DMS79 treated with DMSO at 0.1 percent for 48 hours (cell line): ENCODE measurements at places on chromosomes 4 and X.

DNA sequence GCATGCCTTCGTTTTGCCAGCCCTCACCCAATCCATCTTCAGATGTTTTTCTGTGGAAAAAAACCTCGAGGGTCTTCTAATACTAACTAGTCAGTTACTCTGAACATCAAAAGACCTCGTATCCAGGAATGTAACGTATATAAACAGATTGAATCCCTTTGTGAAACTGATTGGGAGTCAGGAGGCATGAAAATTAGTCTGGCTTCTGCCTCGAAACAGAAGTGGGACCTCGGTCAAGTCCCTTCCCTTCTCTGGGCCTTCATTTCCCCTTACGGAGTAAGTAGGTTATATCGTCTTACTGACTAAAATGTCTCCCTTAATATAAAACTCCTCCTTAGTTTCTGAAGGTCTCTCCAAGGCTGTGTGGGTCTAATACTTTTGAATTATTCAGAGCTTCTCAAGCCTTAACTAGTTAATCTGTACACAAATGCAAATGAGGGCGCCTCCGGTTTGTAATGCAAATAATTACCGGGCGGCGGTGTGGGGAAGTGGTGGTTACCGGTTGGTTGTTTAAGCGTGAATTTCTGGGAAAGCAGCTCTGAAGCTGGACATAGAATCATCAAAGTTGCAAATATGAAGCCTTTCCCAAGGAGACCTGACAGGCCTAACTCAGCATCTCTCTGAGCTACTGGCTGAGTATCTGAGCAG, 11.4 kb upstream of the NKRF start:
- DNase-seq: no peak

- no peak for DNase-seq
Observed at GRCh38 chr4:182144626-182145333, 98.4 kb upstream of the TENM3 start.

GRCh38 chr4:108029016-108029720, 39.5 kb downstream of the HADH start:
- no peak for DNase-seq

- no peak for DNase-seq
Observed at GRCh38 chrX:112513154-112513553, 166.6 kb downstream of the LHFPL1 start.

- no peak for DNase-seq
Observed at GRCh38 chrX:16678689-16679088, 28.7 kb downstream of the S100G start.

DNA sequence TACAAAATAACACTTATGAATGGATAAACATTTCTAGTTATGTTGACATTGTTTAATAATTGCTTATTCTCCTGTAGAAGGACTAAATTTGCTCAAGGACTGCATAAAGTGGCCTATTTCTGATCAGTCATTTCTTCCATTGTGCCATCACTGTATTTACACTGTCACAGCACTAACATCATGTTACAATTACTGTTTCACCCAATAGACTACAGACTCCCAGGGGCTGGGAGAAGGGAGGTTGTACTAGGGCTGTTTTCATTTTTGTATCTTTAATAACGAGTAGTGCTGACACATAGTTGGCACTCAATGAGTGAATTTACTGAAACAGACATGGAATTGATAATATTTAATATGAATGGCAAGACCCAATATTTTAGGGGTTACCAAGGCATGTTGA, 139.5 kb downstream of the SLC10A7 start:
- no peak for DNase-seq

DNA sequence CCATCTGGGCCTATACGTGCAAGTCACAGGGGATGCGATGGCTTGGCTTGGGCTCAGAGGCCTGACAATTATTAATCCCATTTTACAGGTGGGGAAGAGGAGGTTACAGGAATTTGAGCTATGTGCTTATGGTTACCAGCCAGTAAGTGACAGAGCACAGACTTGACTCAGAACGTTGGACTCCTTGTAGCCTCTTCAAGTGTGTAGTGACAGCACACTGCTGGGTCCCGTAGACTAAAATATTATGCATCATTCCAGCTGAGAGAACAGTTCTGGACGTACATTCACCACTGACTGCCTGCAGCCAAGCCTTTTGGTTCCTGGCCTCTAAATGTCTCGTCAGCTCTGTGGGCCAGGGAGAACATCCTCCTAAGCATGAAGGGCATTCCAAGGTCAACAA, 314.5 kb downstream of the GPAT3 start:
- no peak for DNase-seq

DNA sequence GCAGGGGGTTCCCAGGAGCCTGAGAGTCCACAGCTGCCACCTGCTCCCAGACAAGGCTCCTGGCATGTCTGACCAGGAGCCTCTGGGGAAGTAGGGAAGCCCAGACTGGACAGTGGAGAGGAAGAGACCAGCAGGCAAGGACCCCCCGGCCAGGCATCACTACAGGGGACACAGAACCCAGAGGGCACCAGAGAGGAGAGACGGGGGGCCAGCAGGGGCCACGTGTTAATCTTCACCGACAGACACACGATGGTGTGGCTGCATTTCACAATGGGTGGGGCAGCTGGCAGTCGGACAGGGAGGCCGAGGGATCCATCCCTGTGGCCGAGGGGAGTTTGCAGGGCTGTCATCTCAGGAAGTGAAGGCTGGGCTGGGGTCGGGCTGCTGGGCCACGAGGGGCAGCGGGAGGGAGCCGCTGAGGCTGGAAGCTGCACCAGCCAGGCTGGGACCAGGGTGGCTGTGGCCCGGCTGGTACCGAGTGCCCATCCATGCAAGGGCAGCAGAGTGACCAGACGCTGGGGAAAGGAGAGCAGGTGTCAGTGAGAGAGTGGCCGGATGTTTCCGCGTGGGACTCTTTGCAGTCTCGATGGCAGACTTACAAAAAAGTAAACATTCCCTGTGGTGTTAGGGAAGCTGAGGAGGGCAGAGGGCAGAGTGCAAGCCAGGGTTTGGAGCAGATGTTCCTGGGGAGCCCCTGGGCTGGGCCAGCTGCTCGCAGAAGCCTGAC, 4.7 kb downstream of the PDE6B start:
- DNase-seq: no peak

DNA sequence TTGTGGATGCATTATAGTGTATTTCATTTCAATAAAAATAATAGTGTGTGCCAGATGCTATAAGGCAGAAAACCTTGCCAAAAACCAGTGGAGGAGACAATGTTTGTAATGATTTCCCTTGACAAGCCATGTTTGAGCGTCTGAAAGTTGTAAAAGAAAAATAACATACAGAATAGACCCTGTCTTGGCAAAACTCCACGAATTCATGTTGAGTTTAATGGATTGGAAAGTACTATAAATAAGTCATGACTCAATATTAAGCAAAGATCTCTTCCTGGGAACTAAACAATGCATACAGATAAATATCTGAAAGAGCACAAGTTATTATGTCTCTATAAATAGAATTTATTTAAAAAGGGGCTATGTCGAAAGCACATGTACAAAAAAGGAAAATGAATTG, 543.5 kb downstream of the GABRG1 start:
- no peak for DNase-seq
